ENCODE measurements at places on chromosomes 4 and X.

DNA sequence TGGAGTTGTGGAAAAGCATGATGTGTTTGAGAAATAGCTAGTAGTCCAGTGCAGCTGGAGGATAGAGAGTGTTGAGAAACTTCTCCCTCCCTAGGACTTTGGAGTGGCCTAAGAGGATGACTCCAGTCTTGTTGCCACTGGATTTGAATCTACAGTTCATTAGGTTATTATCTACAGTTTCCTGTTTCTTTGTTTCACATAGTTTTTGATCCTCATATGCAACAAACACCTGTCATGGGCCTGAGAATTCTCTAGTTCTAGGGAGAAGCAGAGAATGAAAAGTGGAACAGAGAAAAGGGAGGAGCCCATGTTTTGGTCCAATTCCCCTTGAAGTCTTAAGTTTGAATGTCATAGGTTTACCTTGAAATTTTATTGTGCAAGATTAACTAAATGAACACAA is 73.6 kb upstream of the TBC1D9 start:
- H3K27ac ChIP-seq, result peak overlapping the region; percentile 91
- no peak for DNase-seq
- peaks cover 73% of the 10 kb centered on the region for H3K4me1 ChIP-seq
- H3K4me3 ChIP-seq, result peak overlapping the region; percentile 33
- no peaks in the 10 kb centered on the region for H3K27me3 ChIP-seq

DNA sequence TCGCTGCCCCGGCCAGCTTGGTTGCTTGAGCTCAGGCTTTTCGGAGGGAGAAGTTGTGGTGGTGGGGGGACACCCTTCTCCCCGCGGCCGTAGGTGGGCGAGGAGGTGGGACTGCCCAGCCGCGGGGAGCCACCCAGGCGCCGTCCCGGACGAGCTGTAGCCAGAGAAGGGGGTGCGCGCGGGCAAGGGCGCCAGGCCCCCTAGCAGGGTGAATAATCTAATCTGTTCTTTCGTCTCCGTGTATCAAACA is 3.1 kb downstream of the MID1IP1 start:
- no peaks in the 10 kb centered on the region for H3K27me3 ChIP-seq
- DNase-seq, result no peak
- peak overlapping the region; percentile 89 for H3K4me3 ChIP-seq
- H3K4me1 ChIP-seq, result peaks cover 42% of the 10 kb centered on the region

- no peak within 1 kb of the TSS for H3K27ac ChIP-seq
- H3K4me3 ChIP-seq, result no peak within 1 kb of the TSS
- H3K36me3 ChIP-seq, result no peaks in the 10 kb centered on the region
These were observed at the start of gene ARHGAP36 for GRCh38 chrX:131058136-131058868. TSS of gene ARHGAP36 (plus strand) at chrX:131058346. CDS start at chrX:131081666, 23,320 bp downstream.

GRCh38 chr4:118918388-118918787 is 29.7 kb downstream of the SYNPO2 start:
- no peak overlapping the region for H3K27ac ChIP-seq
- H3K4me3 ChIP-seq, result no peak overlapping the region
- peaks cover 12% of the 10 kb centered on the region for H3K27me3 ChIP-seq
- no peaks in the 10 kb centered on the region for H3K4me1 ChIP-seq
- H3K36me3 ChIP-seq, result no peaks in the 10 kb centered on the region
- DNase-seq, result no peak

- H3K4me1 ChIP-seq, result peaks cover 5% of the 10 kb centered on the region
- no peak overlapping the region for H3K4me3 ChIP-seq
- H3K27ac ChIP-seq, result no peak overlapping the region
- DNase-seq, result no peak
- H3K36me3 ChIP-seq, result no peaks in the 10 kb centered on the region
These were observed 4.5 kb downstream of the APLN start for GRCh38 chrX:129650183-129650689.

DNA sequence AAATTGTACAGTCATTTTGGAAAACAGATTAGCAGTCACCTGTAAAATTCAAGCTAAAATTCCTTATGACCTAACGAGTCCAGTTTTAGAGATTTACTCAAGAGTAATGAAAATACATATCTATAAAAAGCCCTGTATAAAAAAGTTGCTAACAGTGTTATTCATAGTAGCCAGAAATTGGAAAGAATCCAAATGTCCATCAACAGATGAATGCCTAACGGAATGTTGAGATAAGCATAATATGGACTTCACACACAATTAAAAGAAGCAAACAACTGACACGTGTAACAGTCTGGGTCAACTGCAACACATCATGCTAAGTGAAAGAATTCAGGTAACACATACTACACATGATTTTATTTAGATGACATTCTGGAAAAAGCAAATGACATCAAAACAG is 584.8 kb upstream of the AGA start:
- H3K4me1 ChIP-seq, result no peaks in the 10 kb centered on the region
- no peak for DNase-seq

- H3K4me3 ChIP-seq, result no peak overlapping the region
- no peaks in the 10 kb centered on the region for H3K4me1 ChIP-seq
These were observed 812.9 kb downstream of the NLGN4X start for GRCh38 chrX:5415738-5416137.

GRCh38 chr4:3699678-3700077 is 66.5 kb upstream of the ADRA2C start:
- H3K4me1 ChIP-seq, result no peaks in the 10 kb centered on the region
- H3K27ac ChIP-seq, result no peak overlapping the region
- no peak overlapping the region for H3K4me3 ChIP-seq

- no peaks in the 10 kb centered on the region for H3K27me3 ChIP-seq
- H3K27ac ChIP-seq, result no peak overlapping the region
- no peaks in the 10 kb centered on the region for H3K36me3 ChIP-seq
- DNase-seq, result no peak
These were observed 860.0 kb upstream of the POU3F4 start for GRCh38 chrX:82648062-82648461.

DNA sequence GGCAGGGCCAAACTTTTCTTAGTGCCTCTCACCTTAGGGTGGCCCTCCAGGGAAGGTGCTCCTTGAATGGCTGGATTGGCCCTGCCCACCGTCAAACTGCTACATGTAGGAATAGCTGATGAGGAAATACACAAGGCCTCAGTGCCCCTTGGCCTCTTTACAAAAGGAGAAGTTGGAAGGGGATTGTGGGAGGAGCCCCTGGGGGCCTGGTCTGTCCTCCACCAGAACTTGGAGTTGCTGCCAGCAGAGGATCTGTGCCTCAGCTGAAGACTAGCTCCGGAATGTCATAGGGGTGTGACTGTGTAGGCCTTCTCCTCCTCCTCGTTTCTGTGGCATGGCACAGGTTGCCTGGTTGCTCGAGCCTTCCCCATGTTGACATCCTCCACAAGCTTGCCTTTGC is 142.7 kb downstream of the AMMECR1 start:
- no peaks in the 10 kb centered on the region for H3K27me3 ChIP-seq
- peaks cover 20% of the 10 kb centered on the region for H3K4me1 ChIP-seq
- H3K36me3 ChIP-seq, result peaks cover 2% of the 10 kb centered on the region
- no peak overlapping the region for H3K27ac ChIP-seq
- H3K4me3 ChIP-seq, result no peak overlapping the region

GRCh38 chr4:76035141-76035540 is 729 bp downstream of the CXCL11 start:
- no peaks in the 10 kb centered on the region for H3K27me3 ChIP-seq
- no peak for DNase-seq
- no peak overlapping the region for H3K4me3 ChIP-seq

DNA sequence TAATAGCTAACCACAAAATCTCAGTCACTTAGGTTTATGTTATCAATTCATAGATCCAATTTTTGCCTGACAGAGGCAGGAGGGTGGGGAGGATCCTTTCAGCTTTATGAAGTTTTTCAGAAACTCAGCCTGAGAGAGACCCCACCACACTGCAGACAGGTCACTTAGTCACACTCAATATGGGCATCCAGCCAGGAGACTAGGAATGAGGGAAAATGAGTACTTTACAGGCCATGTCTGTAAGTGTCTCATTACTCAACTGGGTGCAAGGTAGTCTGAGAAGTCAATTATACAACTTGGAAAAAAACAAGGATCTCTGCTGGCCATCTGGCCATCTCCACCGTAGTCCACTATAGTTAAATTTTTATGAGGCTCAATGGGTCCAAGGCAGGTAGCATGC is 365.9 kb downstream of the INPP4B start:
- H3K27ac ChIP-seq, result no peak overlapping the region
- DNase-seq, result no peak
- H3K4me3 ChIP-seq, result no peak overlapping the region
- H3K27me3 ChIP-seq, result no peaks in the 10 kb centered on the region
- no peaks in the 10 kb centered on the region for H3K36me3 ChIP-seq

Measured in activated B cell treated with CpG ODN at 0.5 μM for 24 hours (primary cell).